T-helper 2 cell treated with Interferon-gamma antibody and Interleukin-4, amounts not matched to agents 5 μg/mL and 100 μg/mL, for 36 hours (primary cell): ENCODE measurements at places on chromosomes 2 and 18.

DNA sequence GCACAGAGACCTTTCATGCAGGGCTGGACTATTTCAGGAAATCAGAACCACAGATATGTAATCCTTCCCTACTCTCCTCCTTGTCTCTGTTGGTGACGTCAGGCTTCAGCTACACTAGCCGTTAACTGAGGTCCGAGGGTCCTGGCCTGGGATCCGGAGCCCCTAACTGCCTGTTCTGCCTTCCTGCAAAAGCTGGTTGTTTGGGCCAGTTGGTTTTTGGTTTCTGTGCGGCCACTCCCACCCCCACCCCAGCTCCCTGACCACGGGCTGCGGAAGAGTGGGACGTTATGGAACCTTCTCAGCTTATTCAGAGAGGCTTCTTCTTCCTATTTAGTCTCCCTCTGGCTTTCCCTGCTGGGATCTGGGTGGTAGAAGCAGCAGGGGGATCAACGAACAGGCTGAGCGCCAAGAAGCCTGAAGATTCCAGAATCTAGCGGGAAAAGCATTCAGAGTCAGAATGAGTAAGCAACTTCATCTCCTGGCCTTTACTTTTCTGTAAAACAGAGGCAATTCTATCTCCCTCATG is 49.3 kb upstream of the ROCK2 start:
- no peak for DNase-seq

DNA sequence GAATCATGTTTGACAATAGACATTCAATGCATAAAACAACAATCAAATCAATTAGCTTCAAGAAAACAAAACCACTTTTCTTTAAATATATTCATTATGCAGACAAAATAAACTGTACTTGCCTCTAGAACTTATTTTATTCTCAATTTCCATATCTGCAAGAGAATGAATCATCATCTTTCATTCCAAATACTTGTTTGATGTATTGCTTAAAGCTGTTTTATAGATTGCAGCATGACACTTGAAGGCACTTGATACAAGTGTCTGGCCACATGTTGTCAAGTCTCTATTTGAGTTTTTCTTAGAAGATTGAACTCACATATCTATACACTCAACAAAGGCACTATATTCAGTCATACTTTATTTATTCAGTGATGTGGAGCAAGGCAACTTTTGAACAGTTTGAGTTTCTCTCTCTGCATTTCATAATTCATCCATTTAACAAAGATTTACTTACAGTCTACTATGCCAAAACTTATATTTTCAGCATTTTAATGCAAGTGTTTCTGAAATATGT is 38.7 kb upstream of the DDX18 start:
- DNase-seq: no peak

DNA sequence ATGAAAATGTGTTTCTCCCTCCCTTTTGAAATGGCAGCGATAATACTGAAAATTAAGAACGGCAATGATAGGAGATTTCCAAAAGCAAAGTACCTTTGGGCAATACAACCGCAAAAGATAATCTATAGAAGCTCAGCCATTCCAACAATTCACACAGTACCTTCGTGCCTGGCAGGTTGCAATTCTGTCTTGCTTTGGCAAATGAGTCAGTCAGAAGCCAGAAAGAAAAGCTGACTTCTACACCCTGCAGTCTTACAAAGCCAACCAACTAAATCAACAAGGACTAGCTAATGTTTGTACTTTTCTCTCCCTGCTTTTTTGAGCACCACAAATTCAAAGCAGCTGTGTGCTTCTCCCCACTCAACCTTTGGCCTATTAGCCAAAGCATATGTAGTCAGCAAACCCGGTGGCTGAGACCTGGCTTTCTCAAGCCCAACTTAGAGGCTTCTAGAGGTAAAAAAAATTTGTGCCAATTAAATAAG is 25.7 kb upstream of the ID2 start:
- no peak for DNase-seq

DNA sequence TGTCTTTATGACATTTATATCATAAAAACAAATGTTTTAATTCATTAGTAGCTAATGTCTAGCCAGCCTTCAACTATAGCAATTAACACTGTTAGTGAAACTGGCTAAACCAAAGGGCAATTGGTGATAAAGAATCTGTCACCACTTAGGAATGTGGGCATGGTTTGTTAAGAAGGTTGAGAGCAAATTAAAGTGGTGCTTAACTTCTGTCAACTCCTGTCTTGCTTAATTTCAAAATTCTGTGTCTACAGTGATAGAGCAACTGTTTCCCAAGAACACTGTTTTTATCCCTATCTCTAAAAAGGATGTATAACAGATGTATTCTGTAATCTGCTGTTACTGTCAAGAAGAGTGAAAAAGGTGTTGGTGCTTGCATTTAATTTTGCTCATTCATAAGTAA is 36.5 kb downstream of the CFAP36 start:
- no peak for DNase-seq

GRCh38 chr2:200331061-200331400 is 24.5 kb downstream of the SPATS2L start:
- no peak for DNase-seq

DNA sequence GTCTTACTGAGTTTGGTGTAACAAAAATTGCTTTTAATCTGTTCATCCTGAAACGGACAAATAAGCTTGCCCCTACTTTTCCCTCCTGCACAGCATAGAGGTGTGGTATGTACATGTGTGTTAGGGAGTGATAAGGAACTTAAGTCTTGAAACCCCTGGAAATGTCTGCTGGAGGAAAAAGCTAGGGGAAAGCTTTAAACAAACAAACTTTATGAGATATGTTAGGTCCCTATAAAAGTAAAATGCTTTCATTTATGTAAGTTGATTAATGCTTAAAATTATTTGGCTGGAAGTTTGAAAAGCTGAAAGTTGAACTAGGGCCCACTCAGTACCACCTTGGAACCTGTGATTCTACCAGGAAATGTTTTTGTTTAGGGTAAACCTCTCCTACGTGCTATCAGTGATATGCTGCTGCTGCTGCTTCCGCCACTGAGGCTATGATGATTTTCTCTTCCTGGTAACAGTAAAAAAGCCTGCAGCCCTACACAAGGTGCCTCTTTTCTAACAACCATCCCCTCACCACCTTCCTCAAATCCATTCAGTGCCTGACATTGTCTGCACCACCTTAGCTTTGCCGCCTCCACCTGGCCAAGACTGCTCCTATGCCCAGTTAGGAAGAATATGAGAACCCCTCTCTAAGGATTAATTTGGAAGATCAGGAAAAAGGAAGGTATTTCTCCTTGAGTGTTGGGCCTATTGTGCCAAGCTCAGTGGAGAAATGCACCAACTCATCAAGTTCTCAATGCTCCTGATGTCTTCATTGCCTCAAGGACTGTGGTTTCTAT is 2.5 kb upstream of the YES1 start:
- DNase-seq: no peak

DNA sequence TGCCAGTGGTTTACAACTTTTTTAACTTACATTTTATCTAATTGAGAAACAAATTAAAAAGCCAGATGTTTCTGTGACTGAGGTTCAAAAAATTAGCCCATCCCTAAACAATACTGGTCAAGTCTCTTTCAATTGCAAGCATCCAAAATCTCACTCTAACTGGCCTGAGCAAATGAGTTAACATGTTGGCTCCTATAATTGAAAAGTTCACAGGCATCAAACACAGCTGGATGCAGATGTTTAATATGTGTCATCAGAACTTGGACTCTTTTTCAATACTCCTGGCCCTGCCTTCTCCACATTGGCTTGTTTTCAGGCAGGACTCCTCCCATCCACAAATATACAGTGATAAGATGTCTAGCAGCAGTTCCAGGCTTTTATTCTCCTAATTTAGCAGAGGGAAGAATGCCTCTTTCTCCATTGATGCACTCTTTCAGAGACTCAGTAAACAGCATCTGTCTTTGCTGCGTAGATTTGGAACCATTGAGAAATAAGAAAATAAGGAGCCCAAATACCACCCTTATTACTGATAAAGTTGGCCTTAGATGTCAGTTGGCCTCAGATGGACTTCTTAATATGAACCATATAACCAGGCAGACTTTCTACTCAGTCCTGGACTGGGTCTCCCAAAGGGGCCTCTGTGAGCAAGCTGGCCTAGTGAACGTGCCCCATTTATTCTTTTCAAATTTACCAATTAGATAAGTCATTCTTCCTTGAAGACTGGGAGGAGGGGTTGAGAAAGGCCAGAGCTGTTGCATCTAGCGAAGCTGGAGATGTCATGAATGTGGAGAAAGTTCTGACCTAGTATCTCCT is 30.4 kb upstream of the FN1 start:
- DNase-seq: no peak

DNA sequence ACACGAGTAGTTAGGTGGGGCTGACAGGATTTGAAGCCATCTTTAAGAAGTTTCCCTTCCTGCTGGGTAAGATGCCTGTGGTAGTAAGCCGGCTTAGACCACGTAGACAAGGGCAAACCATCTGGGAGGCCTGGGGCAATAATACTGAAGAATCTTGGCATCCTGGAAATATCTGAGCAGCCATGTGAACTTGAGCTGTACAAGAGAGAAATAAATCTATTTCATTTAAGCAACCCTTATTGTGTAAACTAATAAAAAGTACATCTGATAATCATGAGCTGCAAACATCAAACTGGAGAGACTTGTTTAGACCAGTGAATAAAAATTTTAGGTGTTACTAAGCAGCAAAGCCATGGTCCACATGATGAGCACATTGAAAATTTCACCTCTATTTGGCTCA is 11.4 kb upstream of the CETN1 start:
- no peak for DNase-seq

- DNase-seq: no peak
Observed at GRCh38 chr2:189492451-189492850, 51.2 kb downstream of the WDR75 start.

DNA sequence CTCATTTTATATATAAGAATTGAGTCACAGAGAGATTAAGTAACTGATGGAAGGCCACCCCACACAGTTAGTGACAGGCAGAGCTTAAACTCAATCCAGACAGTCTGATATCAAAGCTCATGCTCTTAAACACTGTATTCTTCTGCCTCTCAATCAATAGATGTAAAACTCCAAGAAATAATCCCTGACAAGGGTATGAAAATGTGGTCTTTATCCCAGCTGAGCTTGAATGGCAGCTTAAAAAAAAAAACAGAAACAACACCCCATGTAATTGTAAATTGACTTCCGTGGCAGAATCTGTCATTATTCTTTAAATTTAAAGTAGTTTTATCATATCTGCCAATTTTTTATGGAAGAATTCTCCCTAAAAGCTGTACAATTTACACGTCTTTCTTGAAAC is 60.1 kb downstream of the RAB27B start:
- no peak for DNase-seq

DNA sequence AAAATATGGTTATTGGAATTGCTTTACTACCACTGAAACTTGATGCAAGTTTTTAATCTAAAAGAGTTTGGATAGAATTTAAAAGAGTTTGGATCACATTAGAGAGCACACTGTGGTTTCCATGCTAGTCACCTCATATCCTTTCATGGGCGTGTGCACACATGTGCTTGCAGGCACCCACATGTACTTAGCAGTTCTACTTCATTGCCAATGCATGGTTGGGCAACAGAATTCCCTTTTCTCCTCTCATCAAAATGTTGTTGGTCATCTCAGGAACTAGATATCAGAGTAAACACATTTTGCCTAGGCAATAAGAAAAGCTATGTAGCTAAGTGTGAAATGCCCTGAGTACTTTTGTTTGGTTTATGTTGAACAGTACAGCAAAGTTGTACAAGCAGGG is 254.1 kb upstream of the RASGRP3 start:
- DNase-seq: no peak

DNA sequence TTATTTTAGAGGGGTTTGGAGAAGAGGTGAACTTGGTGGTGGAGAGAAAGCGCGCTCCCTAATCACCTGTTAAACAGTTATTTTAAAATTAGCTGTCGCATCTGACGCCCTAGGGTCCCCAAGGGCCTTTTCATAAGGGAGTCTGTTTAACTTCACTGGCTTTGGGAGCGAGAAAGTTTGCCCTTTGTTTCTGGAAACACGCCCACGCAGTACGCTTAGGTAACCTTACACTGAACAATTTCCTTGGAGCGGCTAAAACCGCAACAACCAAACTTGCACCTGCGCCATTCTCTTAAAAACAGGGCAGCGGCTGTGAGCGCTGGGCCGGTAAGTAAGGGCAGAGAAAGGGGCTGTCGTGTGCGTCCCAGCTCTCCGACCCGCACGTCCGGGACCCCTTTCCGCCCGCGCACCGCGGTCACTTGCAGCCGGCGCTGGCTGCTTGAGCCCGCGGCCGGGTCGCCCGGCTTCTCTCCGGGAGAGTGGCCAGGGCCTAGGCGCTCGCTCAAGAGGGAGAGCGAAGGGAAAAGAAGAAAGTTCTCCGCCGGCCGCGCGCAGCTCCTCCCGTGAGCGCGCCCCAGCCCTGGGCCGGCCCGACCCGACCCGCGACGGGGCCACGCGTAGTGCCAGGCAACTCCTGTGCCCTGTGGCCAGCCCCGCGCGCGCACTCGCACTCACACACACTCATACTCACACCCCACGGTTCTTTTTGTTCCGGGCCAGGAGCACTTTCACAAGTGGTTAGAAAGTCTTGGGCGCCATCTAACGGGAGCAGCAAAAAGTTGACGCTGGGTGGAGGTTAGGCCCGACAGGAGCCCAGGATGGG is 19.2 kb downstream of the POU3F3 start:
- DNase-seq: peak; percentile 32

DNA sequence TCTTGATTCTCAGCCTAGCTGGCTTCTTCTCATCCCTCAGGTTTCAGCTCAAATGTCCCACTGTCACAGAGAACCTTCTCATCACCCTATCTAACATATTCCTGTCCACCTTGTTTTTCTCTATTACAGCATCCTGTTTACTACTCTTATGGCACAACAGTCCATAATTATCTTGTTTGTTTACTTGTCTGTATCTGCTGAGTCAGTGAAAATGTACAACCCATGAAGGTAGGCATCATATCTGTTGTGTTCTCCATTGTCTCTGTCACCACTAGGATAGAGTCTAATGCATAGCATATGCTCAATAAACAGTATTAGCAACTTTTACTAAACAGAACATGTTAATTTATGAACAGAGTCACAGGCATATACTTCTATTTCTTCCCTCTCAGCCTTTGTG is 261.7 kb downstream of the ETAA1 start:
- DNase-seq: no peak

DNA sequence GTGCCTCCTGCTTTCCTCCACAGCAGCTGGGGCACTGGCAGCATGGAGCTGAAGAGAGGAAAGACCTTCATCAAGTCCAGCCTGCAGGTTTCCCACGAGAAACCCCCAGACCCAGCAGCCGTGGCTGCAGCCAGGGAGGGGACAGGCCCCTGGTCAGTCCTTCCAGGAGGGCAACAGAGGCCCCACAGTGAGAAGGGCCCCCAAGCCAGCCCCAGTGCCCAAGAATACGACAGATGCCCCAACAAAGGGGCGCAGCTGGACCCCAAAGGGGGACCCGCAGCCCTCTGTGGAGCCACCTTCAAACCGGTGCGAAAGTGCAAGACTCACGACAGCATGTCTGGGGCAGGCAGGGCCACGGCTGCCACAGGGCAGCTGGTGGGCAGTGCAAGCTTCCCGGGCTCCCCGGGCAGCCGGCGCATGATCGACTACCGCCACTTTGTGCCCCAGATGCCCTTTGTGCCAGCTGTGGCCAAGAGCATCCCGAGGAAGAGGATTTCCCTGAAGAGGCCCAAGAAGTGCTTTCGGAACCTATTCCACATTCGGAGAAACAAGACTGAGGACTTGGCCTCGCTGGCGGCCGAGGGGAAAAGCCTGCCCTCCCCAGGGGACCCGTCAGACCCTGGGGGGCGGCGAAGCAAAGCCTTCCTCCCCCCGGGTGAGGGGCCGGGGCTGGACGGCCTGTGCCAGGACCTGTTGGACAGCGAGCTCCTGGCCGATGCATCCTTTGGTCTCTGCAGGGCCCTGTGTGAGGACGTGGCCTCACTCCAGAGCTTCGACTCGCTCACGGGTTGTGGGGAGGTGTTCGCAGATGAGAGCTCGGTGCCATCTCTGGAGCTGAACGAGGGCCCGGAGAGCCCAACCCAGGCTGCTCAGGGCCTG is 6.9 kb downstream of the AMER3 start:
- DNase-seq: no peak

- no peak for DNase-seq
Observed at GRCh38 chr2:14560716-14561115, 71.8 kb upstream of the LRATD1 start.
